AG09319 (cell line): ENCODE measurements at places on chromosomes 2 and 18.

DNA sequence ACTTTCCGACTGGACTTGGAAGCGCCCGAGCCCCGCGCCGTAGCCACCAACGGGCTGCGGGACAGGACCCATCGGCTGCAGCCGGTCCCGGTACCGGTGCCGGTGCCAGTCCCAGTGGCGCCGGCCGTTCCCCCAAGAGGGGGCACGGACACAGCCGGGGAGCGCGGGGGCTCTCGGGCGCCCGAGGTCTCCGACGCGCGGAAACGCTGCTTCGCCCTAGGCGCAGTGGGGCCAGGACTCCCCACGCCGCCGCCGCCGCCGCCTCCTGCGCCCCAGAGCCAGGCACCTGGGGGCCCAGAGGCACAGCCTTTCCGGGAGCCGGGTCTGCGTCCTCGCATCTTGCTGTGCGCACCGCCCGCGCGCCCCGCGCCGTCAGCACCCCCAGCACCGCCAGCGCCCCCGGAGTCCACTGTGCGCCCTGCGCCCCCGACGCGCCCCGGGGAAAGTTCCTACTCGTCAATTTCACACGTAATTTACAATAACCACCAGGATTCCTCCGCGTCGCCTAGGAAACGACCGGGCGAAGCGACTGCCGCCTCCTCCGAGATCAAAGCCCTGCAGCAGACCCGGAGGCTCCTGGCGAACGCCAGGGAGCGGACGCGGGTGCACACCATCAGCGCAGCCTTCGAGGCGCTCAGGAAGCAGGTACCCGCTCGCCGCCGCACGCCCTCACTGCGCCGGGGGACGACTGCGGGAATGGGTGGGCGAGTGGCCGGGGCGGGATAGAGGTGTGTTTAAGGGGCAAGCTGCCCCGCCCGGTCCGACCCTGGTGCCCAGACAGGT is 713 bp downstream of the ATOH8 start:
- DNase-seq = no peak

- DNase-seq = no peak
Observed at GRCh38 chr2:211477537-211478275, 921.3 kb downstream of the CPS1 start.

DNA sequence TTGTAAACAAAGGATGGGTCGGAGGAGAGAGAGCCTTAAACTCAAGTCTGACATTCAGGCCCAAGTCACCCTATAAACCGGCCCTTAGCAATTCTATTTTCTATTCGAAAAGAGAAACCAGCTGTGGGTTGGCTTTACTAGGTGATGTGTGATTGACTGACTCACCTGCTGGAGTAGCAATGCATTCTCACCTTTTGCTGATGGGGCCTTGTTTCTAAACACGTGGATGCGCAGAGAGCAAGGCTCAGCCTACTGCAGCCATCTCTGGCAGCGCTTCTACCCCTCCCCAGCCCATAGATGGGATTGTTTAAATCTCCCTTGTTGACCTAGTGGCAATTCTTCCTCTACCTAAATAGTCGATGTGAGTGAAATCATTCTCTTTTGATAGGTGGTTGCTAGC is 138.5 kb downstream of the MEIS1 start:
- DNase-seq = no peak

DNA sequence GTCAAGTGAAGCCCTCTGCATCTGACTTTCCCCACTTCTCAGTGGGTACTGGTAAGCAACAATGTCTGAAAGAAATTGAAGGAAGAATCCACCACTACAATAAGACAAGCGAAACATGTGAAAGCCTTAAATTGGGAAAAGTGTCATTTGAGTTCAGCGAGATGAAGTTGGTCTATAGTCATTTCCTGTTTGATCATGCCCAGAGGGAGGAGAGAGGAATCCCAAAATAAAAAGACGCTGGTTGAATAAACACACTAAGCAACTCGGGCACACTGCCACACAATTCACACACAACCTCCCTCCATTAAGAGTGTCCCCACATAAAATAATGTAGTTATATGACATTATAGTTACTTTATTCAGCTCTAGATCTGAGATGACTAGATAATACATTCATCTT is 166.1 kb downstream of the CBLN2 start:
- no peak for DNase-seq
